ENCODE measurements at places on chromosomes 4 and X.

GRCh38 chr4:156749426-156750403 is 221.9 kb downstream of the PDGFC start:
- no peaks in the 10 kb centered on the region for H3K27me3 ChIP-seq
- no peaks in the 10 kb centered on the region for H3K36me3 ChIP-seq
- no peak for DNase-seq
- H3K27ac ChIP-seq, result no peak overlapping the region
- H3K4me1 ChIP-seq, result no peaks in the 10 kb centered on the region

- no peaks in the 10 kb centered on the region for H3K4me1 ChIP-seq
- peak; percentile 43 for DNase-seq
- no peaks in the 10 kb centered on the region for H3K36me3 ChIP-seq
- no peak overlapping the region for H3K27ac ChIP-seq
- no peaks in the 10 kb centered on the region for H3K27me3 ChIP-seq
Measured at GRCh38 chrX:43349363-43349762, 306.7 kb upstream of the MAOA start.

- no peak for DNase-seq
- no peak overlapping the region for H3K4me3 ChIP-seq
- no peaks in the 10 kb centered on the region for H3K27me3 ChIP-seq
- H3K4me1 ChIP-seq, result no peaks in the 10 kb centered on the region
Measured at GRCh38 chrX:87846956-87847355, 329.4 kb downstream of the KLHL4 start.

DNA sequence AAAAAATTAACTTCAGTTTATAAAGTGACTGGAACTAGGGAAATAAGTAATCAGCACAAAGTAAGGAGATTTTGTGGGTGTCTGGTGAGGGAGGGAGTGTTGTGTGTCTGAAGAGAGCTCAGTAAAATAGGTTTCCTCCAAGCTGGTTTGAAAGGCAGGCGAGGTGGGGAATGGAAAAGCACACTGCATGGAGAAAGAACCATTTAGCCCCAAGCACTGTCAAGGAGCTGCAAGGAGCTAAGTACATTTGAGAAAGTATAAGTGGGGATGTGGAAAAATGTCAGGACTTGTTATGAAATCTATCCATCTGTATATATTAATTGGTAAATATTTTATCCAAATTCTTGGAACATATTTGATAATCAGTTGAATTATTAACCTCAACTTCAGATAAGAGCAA is 956 bp downstream of the C4orf51 start:
- no peak overlapping the region for H3K27ac ChIP-seq
- DNase-seq, result no peak
- H3K4me1 ChIP-seq, result no peaks in the 10 kb centered on the region
- no peak overlapping the region for H3K4me3 ChIP-seq
- H3K36me3 ChIP-seq, result no peaks in the 10 kb centered on the region

GRCh38 chrX:47233333-47234113 is 714 bp downstream of the USP11 start:
- peaks cover 27% of the 10 kb centered on the region for H3K4me1 ChIP-seq
- peak; percentile 94 for DNase-seq
- peaks cover 22% of the 10 kb centered on the region for H3K36me3 ChIP-seq

GRCh38 chr4:25310066-25310802 is 2.3 kb upstream of the ZCCHC4 start:
- no peak overlapping the region for H3K4me3 ChIP-seq
- peaks cover 28% of the 10 kb centered on the region for H3K27me3 ChIP-seq
- no peak overlapping the region for H3K27ac ChIP-seq
- H3K36me3 ChIP-seq, result peaks cover 4% of the 10 kb centered on the region
- H3K4me1 ChIP-seq, result peaks cover 32% of the 10 kb centered on the region
- DNase-seq, result no peak

GRCh38 chr4:170248029-170248428 is 158.3 kb upstream of the AADAT start:
- H3K36me3 ChIP-seq, result no peaks in the 10 kb centered on the region
- H3K27me3 ChIP-seq, result no peaks in the 10 kb centered on the region
- H3K4me3 ChIP-seq, result no peak overlapping the region
- H3K4me1 ChIP-seq, result no peaks in the 10 kb centered on the region
- H3K27ac ChIP-seq, result no peak overlapping the region

- H3K36me3 ChIP-seq, result no peaks in the 10 kb centered on the region
- no peak overlapping the region for H3K4me3 ChIP-seq
- no peaks in the 10 kb centered on the region for H3K27me3 ChIP-seq
- no peak overlapping the region for H3K27ac ChIP-seq
- no peaks in the 10 kb centered on the region for H3K4me1 ChIP-seq
Measured at GRCh38 chrX:12080265-12080664, 58.0 kb upstream of the FRMPD4 start.

- no peaks in the 10 kb centered on the region for H3K27me3 ChIP-seq
- no peaks in the 10 kb centered on the region for H3K4me1 ChIP-seq
- H3K4me3 ChIP-seq, result no peak overlapping the region
- DNase-seq, result no peak
- H3K27ac ChIP-seq, result no peak overlapping the region
Measured at GRCh38 chr4:113781439-113782040, 20.0 kb upstream of the CAMK2D start.

DNA sequence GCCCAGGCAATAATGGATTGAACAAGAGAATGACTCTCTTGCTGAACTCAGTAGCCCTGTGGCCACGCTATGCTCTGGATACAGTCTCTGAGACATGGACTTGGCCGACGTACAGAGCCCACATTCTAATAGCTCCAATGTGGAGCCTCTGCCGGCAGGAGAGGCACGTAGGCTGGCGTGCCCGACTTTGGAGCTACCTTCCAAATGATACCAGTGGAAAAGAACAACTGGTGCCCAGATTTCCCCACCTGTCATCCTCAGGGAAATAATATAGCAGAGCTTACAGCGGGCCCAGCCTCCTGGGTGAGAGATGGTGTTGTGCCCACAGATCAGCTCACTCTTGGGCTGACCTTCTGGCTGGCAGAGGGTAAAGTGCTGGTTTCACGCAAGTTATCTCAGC is 10.6 kb downstream of the NDP start:
- no peaks in the 10 kb centered on the region for H3K36me3 ChIP-seq
- no peaks in the 10 kb centered on the region for H3K27me3 ChIP-seq
- H3K27ac ChIP-seq, result no peak overlapping the region
- no peak overlapping the region for H3K4me3 ChIP-seq
- DNase-seq, result no peak

DNA sequence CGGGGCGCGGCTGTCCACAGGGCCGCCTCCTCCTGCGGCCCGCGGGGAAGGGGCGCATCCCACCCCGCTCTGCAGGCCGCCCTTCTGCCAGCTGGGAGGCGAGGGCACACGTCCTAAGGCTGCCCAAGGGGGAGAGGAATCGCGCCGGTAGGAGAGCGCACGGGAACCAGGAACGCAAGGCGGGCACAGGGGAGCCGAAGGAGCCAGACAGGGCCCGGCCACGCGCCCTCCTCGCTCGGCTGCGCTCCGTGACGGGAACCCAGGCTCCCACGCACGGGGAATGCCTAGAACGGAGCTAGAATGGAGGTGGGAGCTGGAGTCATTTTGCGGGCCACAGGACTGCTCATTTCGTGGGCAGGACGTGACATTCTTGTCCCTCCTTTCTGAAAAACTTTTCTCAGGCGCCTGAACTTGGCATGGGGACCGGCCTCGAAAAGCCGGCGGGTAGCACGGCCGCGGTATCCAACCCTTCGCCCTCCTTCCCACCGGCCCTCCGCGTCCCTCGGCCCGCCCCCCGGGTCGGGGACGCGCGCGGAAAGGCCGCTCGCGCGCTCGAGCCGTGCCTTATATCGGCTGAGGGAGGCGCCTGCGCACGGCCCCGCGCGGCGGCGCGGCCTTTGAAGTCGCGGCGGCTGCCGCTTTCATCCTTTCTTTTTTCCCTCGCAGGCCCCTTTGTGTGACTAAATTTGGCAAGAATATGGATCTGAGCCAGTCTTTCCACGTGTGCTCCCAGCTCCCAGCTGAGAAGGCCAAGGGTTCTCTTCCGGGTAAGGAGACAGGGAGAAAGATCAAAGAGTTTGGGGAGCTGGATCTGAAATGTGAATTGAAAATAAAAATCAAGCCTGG is 4.2 kb upstream of the LEF1 start:
- H3K4me3 ChIP-seq, result peak overlapping the region; percentile 97
- H3K4me1 ChIP-seq, result peaks cover 64% of the 10 kb centered on the region
- H3K36me3 ChIP-seq, result peaks cover 34% of the 10 kb centered on the region
- peak; percentile 80 for DNase-seq

GRCh38 chrX:130025256-130025655 is 42.8 kb downstream of the BCORL1 start:
- no peaks in the 10 kb centered on the region for H3K27me3 ChIP-seq
- no peak for DNase-seq
- H3K4me3 ChIP-seq, result no peak overlapping the region

GRCh38 chr4:101475246-101475645 is 127.9 kb upstream of the PPP3CA start:
- H3K4me1 ChIP-seq, result no peaks in the 10 kb centered on the region
- peaks cover 11% of the 10 kb centered on the region for H3K27me3 ChIP-seq
- H3K4me3 ChIP-seq, result no peak overlapping the region
- no peak for DNase-seq
- H3K27ac ChIP-seq, result no peak overlapping the region

DNA sequence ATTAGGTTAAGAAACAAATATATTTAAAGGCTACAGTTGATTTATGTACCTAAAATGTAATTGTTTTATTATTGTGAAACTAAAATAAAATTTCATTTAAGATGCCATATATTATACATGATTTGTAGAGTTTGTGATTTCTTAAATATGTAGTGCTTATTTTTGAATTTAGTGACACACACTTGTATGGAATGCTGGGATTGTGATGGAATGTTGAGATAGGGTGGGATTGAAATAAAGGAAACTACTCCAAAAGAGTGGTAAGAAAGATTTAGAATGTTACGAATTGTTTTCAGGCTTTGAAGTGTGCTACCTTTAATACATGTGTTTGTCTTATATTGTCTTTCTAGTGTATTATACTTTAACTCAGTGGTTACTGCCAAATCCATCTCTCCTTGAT is 330.3 kb upstream of the PITX2 start:
- H3K27me3 ChIP-seq, result no peaks in the 10 kb centered on the region
- no peak overlapping the region for H3K27ac ChIP-seq
- H3K36me3 ChIP-seq, result no peaks in the 10 kb centered on the region
- H3K4me3 ChIP-seq, result no peak overlapping the region
- no peak for DNase-seq

GRCh38 chr4:25424539-25425228 is 47.6 kb downstream of the ANAPC4 start:
- DNase-seq, result no peak
- no peaks in the 10 kb centered on the region for H3K4me1 ChIP-seq
- H3K27ac ChIP-seq, result no peak overlapping the region
- no peak overlapping the region for H3K4me3 ChIP-seq
- H3K27me3 ChIP-seq, result no peaks in the 10 kb centered on the region

DNA sequence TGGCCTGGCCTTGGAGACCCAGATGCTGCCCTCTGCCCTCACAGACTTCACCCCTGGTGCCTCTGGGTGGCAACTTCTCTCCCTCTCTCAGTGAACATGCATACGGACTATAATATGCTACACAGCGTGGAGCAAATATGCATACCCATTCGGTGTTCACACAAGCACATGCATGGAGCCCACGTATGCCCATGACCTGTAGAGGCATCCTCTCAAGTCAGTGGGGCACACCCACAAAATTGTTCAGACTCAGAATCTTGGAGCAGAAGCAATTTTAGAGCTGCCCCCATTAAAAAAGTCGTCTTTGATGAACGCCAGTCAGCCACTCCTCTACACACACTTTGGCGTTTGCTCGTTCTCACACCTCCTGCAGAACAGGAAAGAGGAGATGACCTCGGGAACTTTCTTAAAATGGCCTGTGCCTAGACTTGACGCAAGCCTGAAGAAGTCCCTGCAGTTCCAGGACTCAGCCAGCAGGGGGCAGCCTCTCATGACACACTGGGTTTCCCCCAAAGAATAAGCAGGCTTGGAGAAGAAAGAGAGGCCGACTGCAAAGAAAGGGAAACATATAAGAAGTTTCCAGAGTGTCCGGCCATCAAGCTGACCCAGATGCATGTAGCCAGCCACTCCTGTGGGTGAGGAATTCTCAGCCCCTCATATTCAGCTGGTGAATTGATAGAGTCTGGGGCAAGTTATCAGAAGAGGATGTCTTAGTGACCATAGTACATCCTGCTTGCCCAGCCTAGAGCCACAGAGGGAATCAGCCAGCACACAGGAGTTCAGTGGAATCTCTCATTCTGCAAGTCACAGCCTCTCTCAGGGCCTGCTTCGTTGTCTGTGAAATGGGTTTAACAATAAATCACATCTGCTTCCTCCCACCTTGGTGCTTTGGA is 17.3 kb downstream of the APLN start:
- H3K27ac ChIP-seq, result no peak overlapping the region
- peaks cover 7% of the 10 kb centered on the region for H3K4me1 ChIP-seq
- no peak overlapping the region for H3K4me3 ChIP-seq
- H3K27me3 ChIP-seq, result peaks cover 10% of the 10 kb centered on the region
- peak; percentile 81 for DNase-seq

DNA sequence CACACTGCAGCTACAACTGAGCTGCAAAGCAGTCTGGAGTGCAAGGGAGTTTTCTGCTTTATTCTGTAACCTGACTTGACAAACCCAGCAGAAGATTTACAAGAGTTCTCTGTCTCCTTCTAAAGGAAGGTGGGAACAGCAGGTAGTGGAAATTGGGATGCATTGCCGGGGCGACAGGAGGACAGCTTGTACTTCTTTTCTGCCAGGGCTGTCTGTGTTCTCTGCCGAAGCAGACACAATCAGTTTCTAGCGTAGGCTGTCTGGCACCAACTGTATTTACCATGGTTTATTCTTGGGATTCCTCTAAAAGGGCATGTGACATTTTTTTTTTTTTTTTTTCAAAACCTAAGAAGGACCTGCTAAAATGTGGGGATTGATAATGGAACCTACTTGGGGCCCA is 190.8 kb upstream of the GK2 start:
- DNase-seq, result no peak
- no peak overlapping the region for H3K27ac ChIP-seq
- no peaks in the 10 kb centered on the region for H3K27me3 ChIP-seq
- H3K4me1 ChIP-seq, result peaks cover 5% of the 10 kb centered on the region
- no peak overlapping the region for H3K4me3 ChIP-seq
- H3K36me3 ChIP-seq, result no peaks in the 10 kb centered on the region

GRCh38 chr4:113270520-113271319 is 221.3 kb downstream of the ANK2 start:
- peaks cover 5% of the 10 kb centered on the region for H3K27me3 ChIP-seq
- H3K27ac ChIP-seq, result no peak overlapping the region
- DNase-seq, result no peak
- H3K4me1 ChIP-seq, result no peaks in the 10 kb centered on the region

GRCh38 chrX:39650768-39651347 is 446.9 kb downstream of the BCOR start:
- H3K27me3 ChIP-seq, result peaks cover 4% of the 10 kb centered on the region
- H3K27ac ChIP-seq, result no peak overlapping the region
- no peaks in the 10 kb centered on the region for H3K4me1 ChIP-seq
- H3K4me3 ChIP-seq, result no peak overlapping the region
- no peak for DNase-seq
- H3K36me3 ChIP-seq, result no peaks in the 10 kb centered on the region

All from activated naive CD4-positive, alpha-beta T cell treated with anti-CD3 and anti-CD28 coated beads, Interleukin-2, amount 10 ng/mL, durations not matched to agents 7 days and 5 days (primary cell).